ENCODE measurements at places on chromosomes 3 and 15. TPM values are rescaled to one million over a fixed set of nuclear protein-coding genes. Genes with fewer than 3 reads are reported as not detected.

The NOX5 gene
- total RNA-seq = 0.56 TPM

The CNBP gene
- total RNA-seq = 392 TPM

The CFAP44 gene
- 8.4 TPM for total RNA-seq

The IL5RA gene
- total RNA-seq = not detected

The GABRA5 gene
- total RNA-seq = not detected

GRCh38 chr3:14775563-14775962, 43.2 kb upstream of the FGD5 start:
- no peak for DNase-seq

DNA sequence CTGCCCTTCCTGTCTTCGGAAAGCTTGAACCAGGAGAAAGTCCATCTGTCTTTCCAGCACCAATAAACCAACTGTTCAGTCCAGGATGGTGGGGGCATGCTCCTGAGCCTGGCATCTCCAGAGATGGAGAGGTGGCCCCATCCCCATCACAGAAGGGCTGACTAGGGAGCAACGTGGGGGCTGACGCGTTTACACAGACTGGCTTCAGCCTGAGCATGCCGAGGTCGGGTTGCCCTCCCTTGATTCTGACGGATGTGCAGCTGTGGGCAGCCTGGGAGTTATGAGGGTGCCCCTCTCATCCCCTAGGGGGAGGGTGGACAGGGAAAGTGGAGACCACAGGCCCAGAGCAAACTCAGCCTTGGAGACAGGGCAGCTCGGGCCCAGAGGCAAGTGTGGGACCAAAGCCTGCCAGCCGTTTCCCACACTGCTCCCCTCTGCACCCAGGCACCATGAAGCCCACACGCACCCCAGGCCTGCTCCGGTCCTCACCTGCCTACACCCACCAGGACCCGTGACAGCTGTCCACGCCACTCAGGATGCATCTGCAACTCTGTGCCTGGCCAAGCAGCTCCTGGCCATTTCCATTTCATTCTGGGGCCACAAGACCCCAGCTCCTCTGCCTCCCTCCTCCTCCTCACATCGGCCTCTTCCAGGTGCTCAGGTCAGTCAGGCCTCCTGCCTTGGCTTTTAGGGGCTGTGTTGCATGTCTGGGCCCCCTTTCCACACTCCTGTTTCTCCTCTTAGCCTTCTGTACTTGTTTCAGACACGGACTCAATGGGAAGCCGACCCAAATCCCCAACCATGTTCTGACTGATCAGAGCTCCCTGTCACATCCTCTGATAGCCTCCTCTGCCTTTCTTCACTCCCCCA, 48.2 kb upstream of the SLC41A3 start:
- DNase-seq = peak; percentile 3

- DNase-seq = no peak
Observed at GRCh38 chr3:191290311-191291025, 38.7 kb upstream of the CCDC50 start.

DNA sequence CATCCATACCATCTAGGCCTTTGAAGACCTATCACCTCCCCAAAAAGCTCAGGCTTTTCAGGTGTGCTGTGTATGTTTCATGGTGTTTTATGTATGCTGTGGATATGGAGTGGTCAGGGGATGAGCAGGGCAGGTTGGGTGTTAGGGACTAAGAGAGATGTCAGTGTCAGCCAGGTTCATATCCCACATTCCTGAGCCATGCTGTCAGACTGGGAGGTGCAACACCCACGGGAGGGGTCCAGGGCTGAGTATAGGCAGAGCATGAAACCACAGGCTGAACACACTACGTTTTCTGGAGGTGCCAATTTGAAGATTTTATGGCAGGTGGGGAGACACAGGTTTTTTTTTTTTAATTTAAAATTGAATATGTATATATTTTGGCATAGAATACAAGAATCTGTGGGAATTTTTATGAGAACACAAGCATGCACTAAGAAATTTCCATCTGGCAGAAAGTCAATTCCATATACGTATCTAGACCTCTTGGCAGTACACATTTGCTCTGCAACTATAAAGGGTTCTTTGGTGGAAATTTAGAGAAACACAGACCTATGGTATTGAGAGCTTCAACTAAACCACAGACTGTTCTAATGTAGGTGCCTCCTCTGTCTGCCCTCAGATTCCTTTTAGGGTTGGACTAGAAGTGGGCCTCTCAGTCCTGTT, 101.9 kb upstream of the RNU6-1 start:
- no peak for DNase-seq

GRCh38 chr3:131075632-131076328, 49.1 kb downstream of the NEK11 start:
- DNase-seq = no peak

GRCh38 chr3:163481738-163482137, 1596.6 kb downstream of the SI start:
- DNase-seq = no peak

GRCh38 chr3:143326983-143327778, 207.6 kb downstream of the CHST2 start:
- DNase-seq = no peak

DNA sequence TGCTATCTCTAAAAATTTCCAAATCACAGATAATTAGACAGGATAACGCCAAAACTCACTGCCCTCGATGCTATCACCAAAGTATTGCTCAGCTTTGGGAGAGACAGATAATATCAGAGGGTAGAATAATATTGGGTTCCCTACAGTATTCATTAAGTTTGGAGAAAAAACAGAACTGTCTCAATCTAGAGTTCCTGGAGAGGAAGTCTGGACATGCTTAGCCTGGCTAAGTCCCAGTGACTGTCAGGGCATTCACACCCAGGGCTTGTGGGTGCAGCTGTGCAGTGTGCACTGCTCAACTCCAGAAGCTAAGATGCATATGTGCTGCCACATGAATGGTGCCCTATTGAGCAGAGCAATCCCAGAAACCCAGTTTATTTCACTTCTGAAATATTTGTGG, 459.6 kb upstream of the DPH6 start:
- no peak for DNase-seq

DNA sequence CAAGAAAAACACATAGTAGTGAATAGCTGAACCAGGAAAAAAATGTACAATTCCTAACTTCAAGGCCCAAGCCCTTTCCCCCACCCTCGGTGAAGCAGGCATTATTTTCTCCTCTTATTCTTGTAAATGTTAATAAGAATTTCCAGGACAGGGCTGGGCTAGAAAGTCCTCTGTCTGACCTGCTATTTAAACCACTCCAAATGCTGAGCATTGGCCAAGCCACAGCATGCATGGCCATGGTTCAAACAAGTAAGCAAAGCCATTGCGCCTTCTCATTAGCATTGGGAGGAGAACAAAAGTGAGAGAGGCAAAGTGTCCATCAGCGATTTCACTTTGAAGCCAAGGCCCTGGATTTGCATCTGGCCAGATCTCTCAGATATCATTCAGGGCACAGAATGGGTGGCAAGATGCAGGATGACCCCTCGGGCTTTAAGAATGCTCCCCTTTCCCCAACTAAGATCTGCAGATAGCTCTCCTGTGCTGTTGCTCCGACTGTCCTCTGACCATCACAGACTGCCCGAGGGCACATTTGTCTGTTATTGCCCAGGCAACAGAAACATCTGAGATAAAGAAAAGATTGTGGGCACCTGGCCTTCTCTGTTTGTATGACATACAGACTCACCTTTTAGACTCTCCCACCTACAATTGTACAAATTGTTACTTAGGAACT, 46.3 kb downstream of the CEMIP start:
- DNase-seq = no peak

GRCh38 chr15:77027111-77027696, 32.3 kb downstream of the PSTPIP1 start:
- peak; percentile 16 for DNase-seq

DNA sequence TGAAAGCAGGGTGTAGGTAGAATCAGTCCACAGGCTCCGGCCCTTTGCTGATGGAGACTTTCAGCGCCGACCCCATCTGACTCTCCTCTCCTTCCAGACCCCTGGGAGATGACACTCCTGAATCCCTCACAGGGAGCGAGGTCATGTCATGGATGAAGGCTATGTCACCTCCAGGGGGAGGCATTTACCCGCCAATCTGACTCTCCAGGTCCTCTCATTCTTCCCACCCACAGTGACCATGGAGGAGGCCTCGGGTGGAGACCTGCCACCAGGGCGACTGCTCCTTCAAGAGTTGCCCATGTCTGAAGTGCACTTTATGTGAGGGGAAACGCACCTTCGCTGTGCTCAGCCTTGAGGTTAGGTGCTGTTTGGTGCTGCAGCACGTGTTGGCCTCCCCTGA, 112.7 kb downstream of the KLF13 start:
- no peak for DNase-seq

DNA sequence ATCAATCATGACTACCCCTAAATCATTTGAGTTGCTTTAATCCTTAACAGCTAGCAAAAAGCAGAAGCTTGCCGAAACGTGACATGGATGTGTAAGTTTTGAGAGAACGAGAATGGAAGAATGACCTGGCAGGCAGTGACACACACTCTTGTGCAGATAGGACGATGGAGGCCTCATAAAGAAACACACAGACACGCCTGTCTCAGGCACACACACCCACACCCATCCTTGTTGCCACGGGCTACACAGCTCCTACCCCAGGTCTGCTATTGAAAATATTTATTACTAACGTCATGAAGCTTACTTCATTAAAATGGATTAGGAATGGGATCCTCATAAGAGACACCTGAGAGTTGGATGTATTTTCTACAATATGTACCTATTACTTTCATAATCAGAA, 8.5 kb downstream of the MYO5C start:
- DNase-seq = no peak

- DNase-seq = no peak
Observed at GRCh38 chr15:40287968-40288367, 5.1 kb upstream of the ANKRD63 start.

- DNase-seq = no peak
Observed at GRCh38 chr3:169260296-169260695, 403.2 kb downstream of the MECOM start.

DNA sequence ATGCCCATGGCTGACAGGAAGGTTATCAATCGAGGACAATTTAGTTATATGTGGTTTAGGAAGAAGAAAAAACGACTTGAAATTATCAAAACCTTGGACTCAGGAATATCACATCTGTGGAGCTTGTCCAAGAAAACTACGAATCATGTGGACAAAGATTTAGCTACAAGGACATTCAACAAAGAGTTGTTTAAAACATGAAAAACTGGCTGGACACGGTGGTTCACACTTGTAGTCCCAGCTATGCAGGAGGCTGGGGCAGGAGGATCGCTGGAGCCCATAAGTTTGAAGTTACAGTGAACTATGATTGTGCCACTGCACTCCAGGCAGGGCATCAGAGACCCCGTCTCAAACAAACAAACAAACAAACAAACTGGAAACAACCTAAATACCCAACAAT, 142.4 kb downstream of the MAGI1 start:
- DNase-seq = no peak

DNA sequence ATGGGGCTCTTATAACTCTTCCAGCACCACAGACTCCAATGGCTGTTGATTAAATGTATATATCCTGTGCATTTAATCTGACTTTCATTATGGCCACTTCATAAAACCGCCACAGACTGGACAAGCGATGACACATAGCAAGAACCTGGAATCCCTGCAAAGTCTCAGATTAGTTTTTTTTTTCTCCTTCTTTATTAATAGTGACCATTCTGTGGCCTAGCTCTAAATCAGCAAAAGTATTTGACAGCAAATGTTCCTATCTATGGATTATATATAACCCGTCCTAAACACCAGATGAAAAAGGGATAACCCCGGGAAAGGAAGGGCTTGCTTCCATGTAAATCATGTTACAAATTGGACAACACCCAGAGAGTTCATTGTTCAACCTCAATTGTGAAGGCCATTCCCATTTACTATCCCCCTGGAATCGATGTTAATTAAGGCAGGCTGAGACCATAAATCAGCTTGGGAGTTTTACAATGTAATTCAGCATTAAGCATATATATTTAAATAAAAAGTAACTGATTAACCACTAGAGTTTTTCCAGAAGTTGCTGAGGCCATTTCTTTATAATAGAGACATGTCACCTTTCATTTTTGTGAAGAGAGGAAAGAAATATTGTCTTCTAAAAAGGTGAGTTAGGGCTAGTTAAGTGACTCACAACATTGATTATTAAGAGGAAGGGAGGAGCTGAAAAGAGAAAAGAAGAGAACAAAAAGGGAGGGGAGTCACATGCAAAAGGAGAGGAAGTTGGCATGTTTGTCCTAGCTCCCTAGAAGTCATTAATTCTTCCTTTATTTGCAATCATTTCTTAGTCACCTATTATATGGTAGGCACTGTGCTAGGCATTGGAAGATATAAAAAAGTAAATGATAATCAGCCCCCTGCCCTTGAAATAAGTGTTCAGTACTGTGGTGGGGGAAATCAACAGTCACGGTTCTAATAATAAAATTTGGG, 26.2 kb downstream of the ALDH1A2 start:
- DNase-seq = no peak

GRCh38 chr3:107954845-107955244, 136.0 kb downstream of the CD47 start:
- no peak for DNase-seq

DNA sequence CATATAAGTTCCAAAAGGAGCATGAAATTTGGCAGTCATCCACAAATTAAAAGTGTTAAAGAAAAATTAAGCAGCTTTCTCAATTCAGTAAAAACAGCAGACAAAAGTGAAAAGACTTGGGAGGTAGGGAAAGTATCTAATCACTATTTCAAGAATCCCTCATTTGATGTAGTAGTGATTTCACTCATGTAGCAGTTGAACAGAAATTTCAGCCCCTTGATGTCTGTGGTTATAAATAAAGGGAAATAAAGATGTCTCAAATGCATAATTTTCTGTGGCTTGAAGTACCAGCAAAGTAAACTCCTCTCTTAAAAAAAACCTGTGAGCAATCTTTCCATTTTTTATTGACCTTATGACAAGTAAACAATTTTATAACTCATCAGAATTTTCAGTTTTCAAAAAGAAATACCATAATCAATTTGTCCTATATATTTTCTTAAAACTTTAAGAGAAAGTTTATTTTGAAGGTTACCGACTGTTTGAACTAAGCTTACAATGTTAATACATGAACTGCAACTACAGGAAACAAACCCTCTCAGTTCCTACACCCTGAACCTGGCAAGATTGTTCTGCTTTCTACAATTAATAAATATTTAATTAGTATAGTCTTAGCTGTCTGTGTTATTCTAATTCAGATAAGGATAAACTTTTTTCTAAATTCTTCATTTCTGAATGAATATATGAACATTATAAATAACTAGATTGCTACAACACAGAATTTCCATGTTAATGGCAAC, 94.2 kb downstream of the CBLB start:
- DNase-seq = no peak

DNA sequence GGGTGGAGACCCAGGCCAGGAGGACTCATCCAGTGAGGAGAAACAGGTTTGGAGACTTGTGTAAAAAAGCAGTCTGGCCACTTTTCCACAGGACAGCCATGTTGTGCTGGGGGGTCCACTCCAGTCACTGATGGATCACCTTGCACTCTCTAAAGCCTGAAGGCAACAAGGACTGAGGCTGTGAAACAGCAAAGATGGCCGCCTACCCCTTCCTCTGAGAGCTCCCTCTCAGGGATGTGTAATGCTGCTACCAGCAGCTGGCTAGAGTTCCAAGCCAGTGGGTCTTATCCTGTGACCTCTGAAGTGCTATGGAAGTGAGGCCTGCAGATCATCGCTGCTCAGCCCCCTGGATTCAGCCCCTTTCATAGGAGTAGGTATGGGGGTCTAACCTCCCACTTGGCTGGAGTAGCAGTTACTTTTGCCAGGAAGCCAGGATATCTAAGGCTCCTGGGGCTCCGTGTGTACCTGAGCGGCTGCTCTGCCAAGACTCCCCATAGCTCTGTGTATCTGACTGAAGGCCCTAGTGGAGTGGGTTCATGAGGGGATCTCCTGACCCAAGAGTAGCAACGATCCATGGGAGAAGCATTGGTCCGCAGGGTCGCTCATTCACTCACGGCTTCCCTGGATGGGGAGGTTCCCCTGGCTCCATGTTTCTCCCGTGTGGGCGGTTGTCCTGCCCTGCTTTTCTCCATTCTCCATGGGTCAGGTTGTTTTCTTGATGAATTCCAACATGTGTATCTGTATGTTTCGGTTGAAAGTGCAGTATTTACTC, 69.9 kb upstream of the TNFSF10 start:
- DNase-seq = no peak
